Dermis blood vessel endothelial cell (primary cell): ENCODE measurements at places on chromosomes 4 and X. TPM values are rescaled to one million over a fixed set of nuclear protein-coding genes. Genes with fewer than 3 reads are reported as not detected.

DNA sequence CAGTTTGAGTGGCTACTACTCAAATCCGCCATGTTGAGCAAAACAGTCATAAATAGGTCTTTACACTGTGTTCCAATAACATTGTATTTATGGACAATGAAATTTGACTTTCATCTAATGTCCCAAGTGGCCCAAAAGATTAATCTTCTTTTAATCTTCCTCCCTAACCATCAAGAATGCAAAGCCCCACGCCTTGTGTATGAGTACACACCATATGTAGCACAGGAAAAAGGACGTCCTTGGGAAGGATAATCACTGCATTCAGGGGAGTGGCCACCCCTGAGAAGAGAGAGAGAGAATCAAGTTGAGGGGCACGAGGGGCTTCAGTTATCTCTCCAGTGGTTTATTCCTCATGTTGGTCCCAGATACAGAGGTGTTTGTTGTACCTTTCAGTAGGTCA is 33.1 kb downstream of the RBM47 start:
- DNase-seq: no peak

- DNase-seq: no peak
Observed at GRCh38 chr4:84954982-84955567, 11.4 kb downstream of the WDFY3 start.

DNA sequence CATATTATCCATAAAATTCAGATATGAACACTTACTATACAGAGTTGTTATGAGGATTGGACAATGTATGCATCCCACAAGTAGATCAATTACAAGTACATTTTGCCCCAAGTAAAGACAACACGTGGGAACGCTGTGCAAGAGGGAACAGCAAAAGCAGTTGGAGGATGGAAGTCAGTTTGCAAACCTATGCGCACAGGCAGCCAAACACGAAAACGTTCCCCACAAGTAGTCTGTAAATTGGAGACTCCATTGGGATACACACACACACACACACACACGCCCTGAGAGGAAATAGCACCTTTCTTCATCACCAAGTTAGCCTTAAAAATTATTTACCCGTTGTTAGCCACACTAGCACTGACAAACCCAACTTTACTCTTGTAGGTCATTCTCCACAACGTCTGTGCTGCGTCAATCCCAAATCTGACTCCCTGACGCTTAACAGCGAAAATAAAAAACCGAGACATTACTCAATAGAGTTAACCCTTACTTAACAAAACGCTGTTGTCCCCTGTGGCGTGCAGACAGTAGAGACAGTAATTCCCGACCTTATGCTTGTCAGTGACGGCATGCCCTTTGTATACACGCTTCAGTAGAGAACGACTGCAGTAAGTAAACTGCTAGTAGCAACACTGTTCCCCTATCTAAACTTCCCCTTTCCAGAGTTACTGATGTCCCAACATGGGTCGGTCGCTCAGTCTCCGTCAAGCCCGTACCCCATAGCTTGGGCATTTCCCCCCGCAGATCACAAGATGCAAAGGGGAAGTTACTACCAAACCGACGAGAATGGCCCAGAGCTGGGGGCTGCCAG is 730 bp downstream of the MANBA start:
- DNase-seq: peak; percentile 34

Gene ARR3
- total RNA-seq: not detected in 2 replicates

Gene GABRA4
- total RNA-seq: not detected in 2 replicates

Gene FAM156A
- total RNA-seq: 5.6 and 9.2 TPM in 2 replicates
